Dermis lymphatic vessel endothelial cell (primary cell): ENCODE measurements at places on chromosomes 6 and 20. TPM values are rescaled to one million over a fixed set of nuclear protein-coding genes. Genes with fewer than 3 reads are reported as not detected.

Gene UNC5CL
- 0.09 and 0.11 TPM in 2 replicates for total RNA-seq

Gene GPR6
- not detected in 2 replicates for total RNA-seq

Gene DYNLT1
- total RNA-seq: 86.8 and 97.4 TPM in 2 replicates

Gene PRICKLE4
- 6.3 and 6.9 TPM in 2 replicates for total RNA-seq

Gene KCNB1
- total RNA-seq: not detected in 2 replicates
